GM04503 (cell line): ENCODE measurements at places on chromosomes 16 and 17.

DNA sequence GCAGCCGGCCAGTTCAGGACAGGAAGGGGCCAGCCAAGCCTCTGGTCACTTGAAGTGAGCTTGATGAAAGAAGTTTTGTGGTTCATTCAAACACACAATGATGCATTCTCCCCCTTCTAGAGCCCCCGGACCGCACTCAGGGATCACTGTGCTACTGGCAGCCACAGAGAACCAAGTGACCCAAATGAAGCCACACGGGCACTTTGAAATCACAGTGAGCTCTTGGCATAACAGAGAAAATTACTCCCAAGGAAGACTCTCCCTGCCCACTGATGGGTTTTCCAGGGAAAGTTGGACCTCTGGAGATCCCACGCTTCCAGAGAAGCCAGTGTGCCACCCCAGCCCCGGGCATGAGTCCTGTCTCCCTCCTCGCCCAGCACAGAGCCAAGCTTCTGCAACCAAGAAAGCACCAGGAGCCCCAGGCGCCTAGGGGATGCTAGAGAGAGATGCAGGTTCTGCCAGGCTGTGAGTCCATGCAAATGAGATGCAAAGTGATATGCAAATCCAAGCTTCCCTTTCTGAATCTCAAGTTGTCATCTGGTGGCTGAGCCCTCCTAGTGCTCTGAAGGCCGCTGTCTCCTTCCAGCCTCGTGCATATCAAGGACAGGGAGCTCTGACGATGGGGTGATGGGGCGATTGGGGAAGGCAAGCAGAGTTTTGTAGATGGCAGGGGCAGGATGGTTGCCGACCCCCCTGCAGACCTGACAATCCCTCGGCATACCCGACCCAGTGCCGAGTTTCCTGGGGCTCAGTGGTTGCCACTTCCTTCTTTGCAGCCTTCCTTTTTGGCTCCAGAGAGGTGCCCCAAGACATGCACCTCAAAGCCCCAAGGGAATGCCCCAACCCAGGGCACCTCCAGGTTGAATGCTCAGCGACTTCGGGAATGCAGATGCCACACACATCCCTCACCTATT is 59.7 kb upstream of the TNRC6C start:
- no peak for DNase-seq

GRCh38 chr17:57677858-57678257 is 67.2 kb downstream of the CCDC182 start:
- DNase-seq: no peak

- DNase-seq: no peak
Measured at GRCh38 chr17:74892013-74892841, 1.2 kb downstream of the FADS6 start.

DNA sequence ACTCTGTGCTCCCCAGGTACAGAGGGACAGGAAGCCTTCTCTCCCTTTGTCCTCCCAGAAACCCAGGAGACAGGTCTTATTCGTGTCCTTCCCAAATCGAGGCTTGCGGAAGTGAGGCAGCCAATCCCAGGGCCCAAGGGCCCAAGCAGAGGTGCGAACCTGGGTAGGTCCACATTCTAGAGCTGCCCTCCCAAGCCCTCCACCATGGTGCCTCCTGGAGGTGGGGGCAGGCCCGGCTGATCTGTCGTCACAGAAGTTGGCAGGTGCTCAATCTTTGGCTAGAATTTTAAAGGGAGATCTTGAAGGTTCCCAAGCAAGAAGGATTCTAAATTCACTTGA is 21.5 kb downstream of the MRC2 start:
- no peak for DNase-seq
